SW 1271 (cell line): ENCODE measurements at places on chromosomes 1 and 21.

GRCh38 chr1:32299327-32299726, 7.4 kb downstream of the HDAC1 start:
- DNase-seq, result no peak

- DNase-seq, result no peak
Measured at GRCh38 chr1:157288492-157288891, 150.3 kb upstream of the ETV3 start.

DNA sequence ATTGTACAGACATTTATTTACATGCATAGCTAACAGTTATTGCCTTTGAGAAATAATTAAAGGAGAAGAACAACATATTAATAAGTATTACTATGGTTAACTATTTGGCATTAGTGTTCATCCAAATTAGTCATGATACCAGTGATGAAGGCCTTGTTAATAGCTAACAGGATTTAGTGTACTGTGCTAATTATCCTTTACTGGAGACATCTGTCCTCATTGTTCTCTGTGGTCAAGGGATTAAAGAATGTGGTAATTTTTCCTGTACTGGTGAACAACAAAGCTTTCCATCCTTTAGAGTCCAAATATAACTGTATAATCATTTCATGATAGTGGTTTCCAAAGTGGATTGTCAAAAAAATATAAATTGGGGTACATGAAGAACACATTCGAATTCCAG, 103.9 kb downstream of the ADGRL4 start:
- no peak for DNase-seq

GRCh38 chr1:212713465-212714136, 14.0 kb upstream of the BATF3 start:
- no peak for DNase-seq

DNA sequence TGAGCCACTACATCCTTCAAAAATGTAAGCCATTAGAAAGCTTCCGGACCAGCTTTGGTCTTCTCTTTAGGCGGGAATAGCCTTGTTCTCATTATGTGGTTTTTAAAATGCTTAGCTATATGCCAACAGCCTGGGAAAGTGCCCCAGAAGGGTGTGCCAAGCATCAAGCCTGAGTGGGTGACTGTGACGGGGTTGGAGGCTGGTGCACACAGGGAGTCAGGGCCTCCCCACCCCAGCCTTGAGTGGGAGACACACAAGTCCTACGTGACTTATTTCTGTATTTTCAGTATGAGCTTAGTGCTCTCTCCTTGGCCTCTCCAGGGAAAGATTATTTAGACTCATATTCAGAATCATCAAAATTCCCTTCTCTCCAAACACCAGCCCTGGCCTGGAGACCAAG, 9.8 kb downstream of the UBASH3A start:
- no peak for DNase-seq

DNA sequence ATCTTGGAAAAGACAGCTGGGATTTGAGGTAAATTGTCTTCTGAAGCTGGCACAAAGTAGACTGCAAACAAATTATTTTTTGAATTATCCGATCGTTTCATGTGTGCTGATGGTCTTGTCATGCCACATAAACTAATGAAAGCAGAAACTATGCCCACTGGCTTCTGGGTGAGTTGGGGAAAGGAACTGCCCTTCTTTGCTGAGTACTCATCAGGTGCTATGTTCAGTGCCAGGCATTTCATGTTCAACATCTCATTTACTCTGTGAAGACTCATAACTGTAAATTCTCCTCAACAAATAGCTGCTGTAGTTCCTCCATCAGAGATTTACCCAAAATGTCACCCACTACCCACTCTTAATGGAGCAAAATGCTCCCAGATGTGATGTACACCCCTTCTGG, 1.2 kb downstream of the TRIT1 start:
- DNase-seq, result no peak

DNA sequence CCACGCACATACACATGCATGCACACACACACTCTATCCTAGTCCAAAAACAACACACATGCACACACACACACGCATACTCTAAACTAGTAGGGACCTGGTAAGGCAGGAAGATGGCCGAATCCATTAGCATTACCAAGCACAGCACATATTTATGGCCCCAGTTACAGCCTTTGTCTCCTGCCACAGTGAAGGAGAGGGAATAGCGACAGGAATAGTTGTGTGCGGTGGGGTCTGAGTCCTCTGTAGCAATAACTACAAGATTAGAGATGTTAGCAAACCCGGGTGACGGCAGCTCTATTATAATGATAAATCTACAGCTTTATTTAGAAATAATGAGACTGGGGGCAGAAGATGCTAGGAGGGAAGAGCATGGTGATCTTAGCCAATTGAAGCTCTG, 20.5 kb downstream of the SYT6 start:
- no peak for DNase-seq

DNA sequence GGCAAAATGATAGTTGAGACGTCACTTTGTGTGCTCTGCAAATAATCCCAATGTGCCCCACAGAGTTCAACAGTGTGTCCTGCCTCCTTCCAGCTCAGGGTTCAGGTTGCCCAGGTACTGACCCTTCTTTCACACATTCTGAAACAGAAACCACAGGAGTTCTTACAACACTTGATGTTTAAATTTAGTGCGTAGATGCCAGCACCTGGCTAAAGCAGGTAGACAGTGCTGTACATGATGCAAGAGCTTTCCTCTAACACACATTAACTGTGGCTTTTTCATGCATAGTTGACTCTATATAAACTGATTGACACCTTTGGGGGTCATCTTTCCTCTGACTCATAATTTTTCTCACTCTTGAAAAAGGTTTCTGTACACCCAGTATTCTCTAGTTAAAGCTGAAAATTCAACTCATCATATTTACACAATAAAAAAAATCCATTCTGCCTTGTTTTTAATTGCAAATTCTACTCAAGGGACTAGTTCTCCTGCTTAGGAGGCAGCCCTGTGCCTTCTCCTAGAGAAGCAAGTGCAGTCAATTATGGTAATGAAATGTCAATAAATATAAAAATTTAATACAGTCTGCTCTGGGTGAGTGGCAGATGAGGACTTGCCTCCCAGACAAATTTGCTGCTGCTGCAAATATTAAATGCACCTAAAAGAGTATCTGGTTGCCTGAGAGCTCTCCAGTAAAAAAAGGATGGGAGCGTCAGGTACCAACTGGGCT, 91.4 kb downstream of the NR5A2 start:
- DNase-seq, result no peak

DNA sequence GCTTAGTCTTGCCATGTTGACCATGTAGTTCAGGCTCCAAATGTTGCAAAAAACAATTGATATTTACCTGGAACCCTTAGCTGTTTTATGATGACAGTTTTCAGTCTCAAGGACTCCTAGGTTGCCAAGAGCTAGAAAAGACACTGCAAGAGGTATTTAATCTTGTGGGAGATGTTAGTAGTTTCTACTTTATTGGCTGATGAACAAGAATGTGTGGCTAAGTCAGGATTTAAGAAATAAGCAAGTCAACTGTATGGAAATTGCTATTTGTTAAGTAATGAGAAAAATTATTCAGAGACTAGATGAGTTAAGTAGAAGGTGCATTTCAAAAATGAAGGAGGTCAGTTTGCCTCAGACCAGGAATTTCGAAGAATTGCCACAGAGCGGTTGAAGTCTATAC, 639.7 kb upstream of the USP24 start:
- DNase-seq, result no peak

GRCh38 chr1:85459290-85459689, 5.7 kb downstream of the DDAH1 start:
- DNase-seq, result no peak

GRCh38 chr1:55877437-55878232, 662.5 kb upstream of the USP24 start:
- DNase-seq, result no peak

- DNase-seq, result no peak
Measured at GRCh38 chr1:216723274-216723780, at the start of gene ESRRG. Gene ESRRG (minus strand): TSS chr1:216723429. CDS start chr1:216723299, 130 bp downstream.

DNA sequence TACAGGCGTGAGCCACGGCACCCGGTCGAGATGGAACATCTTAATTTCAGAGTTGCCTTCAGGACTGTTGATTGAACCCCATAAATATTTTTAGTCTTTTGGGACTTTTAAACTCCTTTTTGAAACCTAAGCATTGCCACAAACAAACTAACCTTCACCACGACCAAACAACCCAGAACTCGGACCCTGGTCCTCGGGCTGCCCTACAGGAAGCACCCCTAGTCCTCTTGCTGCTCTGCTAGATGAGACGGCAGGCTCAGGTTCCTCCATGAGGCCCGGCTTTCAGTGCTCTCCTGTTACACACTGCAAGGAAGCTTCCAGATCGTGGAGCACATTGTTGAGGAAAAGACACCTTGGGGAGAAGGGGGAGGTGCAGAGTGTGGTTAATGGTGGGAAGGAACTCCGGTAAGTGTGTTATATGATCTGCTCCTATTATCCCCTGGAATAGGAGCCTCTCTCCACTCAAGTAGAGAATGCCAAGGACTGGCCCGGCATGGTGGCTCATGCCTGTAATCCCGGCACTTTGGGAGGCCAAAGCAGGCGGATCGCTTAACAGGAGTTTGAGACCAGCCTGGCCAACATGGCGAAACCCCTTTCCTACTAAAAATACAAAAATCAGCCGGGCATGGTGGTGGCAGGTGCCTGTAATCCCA, 5.7 kb downstream of the EPHX1 start:
- no peak for DNase-seq

- DNase-seq, result no peak
Measured at GRCh38 chr1:42838482-42839190, 7.8 kb upstream of the ZNF691 start.

- DNase-seq, result no peak
Measured at GRCh38 chr1:44819608-44820327, 11.4 kb downstream of the BTBD19 start.

- no peak for DNase-seq
Measured at GRCh38 chr1:195591917-195592672, 1016.1 kb downstream of the KCNT2 start.

- DNase-seq, result no peak
Measured at GRCh38 chr1:91803123-91803522, 82.8 kb downstream of the TGFBR3 start.

- no peak for DNase-seq
Measured at GRCh38 chr1:40884055-40884795, 22.1 kb upstream of the CITED4 start.

GRCh38 chr1:213568929-213569815, 418.6 kb upstream of the PROX1 start:
- DNase-seq, result no peak

GRCh38 chr21:42492201-42492600, 3.8 kb downstream of the RSPH1 start:
- no peak for DNase-seq

GRCh38 chr1:215003686-215004085, 78.9 kb upstream of the KCNK2 start:
- no peak for DNase-seq

DNA sequence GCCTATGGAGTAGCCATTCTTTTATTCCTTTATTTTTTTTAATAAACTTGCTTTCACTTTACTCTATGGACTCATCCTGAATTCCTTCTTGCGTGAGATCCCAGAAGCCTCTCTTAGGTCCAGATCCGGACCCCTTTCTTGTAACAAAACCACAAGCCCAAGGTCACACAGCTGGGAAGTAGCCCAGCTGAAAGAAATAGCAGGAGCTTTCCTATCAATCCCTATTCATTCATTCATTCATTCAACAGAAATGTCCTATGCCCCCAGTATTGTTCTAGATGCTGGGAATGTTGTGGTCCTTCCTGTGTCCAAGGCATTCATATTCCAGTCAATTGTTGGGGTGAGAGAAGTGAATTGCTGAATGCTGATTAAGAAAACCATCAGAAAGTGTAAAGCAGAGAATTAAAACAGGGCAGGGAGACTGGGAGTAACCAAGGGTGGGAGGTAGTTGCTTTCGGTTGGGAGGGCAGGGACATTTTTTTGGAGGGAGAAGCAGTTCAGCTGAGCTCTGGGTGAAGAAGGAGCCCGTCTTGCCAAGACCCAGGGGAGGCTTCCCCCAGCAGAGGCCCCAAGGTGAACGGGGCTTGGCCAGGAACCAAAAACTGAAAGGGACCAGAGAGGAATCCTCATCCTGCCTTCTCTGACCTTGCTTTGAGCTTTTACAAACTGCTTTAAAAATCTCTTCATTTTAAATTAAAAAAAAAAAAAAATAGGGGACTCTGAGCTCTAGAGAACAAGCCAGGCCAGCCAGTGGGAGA, 10.8 kb downstream of the PLA2G2D start:
- no peak for DNase-seq

DNA sequence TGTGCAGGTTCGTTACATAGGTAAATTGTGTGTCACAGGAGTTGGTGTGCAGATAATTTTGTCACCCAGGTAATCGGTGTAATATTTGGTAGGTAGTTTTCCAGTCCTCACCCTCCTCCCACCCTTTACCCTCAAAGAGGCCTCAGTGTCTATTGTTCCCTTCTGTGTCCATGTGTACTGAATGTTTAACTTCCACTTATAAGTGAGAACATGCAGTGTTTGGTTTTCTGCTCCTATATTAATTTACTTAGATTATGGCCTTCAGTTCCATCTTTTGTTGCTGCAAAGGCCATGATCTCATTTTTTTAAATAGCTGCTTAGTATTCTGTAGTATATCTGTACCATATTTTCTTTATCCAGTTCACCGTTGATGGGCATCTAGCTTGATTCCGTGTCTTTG, 87.3 kb downstream of the RPS6KC1 start:
- DNase-seq, result no peak

GRCh38 chr1:58714544-58714943, 14.7 kb upstream of the MYSM1 start:
- no peak for DNase-seq

DNA sequence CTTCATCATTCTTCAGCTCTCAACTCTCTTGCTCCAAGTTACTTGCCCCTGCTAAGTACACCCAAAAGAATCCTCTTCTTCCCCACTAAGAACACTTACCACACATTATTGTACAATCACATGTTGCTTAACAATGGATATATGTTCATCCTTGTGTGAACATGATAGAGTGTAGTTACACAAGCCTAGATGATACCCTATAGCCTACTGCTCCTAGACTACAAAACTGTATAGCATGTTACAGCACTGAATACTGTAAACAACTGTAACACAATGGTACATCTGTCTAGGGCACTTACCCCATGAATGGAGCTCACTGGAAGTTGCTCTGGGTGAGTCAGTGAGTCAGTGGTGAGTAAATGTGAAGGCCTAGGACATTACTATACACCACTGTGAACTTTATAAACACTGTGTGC, 77.4 kb downstream of the RERE start:
- no peak for DNase-seq

DNA sequence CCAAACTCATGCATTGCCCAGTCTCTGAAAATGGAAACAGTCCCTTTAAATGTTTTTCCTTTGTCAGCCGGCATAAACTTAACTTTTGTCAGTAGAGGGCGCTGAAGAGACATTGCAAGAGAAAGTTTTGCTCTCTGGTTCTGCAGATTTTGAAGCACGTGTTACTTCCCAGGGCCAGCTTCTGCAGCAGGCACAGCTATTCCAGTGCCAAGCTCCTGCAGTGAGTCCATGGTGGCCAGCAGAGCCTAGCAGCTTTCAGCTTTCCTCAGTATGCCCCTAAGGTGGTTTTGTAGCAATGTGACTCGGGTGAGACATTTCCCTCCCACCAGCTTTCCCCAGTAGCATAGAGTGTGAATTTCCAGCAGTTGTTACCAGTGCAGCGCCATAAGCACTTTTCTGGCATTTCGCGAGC, 2.6 kb upstream of the IFI44L start:
- DNase-seq, result peak; percentile 62
